AG09319 (cell line): ENCODE measurements at places on chromosomes 16 and 17.
A peak's percentile ranks its signal among the peaks of the same experiment; 100 is the strongest.

GRCh38 chr17:1422885-1423284 lies 22.9 kb upstream of the YWHAE start:
- peak; percentile 76 for DNase-seq

DNA sequence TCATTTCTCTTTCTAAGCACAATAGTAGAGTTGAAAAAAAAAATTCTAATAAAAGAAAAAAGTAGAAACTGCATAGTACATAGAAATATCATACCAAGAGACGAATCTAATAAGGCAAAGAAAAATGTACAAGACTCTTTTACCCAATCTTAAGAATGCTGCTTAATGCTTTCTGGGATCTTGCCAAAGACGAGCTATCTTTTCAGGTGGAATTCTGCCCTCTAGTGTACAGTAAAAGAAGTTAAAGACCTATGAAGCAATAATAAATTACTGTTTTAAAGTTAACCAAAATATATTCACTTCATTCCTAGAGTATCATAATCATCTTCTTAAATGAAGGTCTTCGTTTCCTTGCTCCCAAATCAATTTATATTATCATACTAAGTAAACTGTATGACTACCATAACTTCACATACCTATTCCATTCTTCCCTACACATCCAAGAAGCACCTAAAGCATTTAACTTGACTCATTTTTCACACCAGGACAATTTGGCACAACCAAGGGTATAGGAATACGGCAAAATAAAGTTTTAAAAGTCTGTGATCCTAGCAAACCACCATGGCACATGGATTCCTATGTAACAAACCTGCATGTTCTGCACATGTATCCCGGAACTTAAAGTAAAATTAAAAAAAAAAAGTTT lies 47.7 kb downstream of the CFDP1 start:
- peak; percentile 80 for DNase-seq

GRCh38 chr17:6393351-6393952 lies 41.5 kb downstream of the AIPL1 start:
- no peak for DNase-seq

GRCh38 chr17:82238472-82239201 lies 9.8 kb downstream of the SLC16A3 start:
- no peak for DNase-seq

- DNase-seq: no peak
Observed at GRCh38 chr17:14712611-14713021, 411.7 kb downstream of the HS3ST3B1 start.

DNA sequence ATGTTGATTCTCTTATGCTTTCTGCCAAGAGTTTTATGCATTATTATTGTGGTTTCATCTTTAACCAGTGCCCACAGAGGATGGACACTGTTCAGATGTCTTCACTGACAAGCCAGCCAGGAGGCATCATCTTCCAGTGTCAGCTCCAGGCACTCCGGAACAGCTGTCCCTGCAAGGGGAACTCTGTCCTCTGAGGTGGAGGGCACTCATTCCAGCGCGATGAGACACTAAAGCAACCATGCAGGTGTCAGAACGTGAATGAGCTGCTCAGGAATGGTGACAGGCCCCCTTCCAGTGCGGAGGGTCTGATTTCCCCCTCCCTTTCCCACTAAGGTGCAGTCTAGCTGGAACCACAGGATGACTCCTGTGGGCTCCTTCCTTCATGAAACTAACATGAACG lies 117.5 kb downstream of the NOG start:
- DNase-seq: no peak

- no peak for DNase-seq
Observed at GRCh38 chr17:29749045-29749825, 126.5 kb upstream of the CORO6 start.

DNA sequence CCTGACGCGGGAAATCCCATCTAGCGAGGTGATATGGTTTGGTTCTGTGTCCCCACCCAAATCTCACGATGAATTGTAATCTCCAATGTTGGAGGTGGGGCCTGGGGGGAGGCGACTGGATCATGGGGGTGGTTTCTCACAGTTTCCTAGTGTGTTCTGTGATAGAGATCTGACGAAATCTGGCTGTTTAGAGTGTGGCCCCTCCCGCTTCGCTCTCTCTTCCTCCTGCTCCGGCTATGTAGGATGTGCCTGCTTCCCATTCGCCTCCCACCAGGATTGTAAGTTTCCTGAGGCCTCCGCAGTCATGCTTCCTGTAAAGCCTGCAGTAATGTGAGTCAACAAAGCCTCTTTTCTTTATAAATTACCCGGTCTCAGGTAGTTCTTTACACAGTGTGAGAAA lies 31.6 kb downstream of the IFT140 start:
- DNase-seq: no peak

DNA sequence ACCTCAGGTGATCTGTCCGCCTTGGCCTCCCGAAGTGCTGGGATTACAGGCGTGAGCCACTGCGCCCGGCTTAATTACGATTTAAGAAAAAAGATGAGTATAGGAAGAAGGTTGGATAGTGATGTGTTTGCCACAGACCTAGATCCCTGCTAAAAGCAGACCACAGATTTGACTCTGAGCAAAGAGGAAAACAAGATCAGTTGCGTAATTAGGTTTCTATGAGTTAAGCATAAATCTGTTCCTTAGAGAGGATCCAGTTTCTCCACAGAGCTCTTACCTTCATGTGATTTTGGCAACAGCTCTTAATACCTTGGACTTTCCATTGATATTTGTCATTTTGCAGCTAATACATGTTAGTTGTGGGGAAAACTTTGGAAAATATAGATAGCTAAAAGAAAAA lies 31.1 kb downstream of the CDH1 start:
- DNase-seq: no peak

DNA sequence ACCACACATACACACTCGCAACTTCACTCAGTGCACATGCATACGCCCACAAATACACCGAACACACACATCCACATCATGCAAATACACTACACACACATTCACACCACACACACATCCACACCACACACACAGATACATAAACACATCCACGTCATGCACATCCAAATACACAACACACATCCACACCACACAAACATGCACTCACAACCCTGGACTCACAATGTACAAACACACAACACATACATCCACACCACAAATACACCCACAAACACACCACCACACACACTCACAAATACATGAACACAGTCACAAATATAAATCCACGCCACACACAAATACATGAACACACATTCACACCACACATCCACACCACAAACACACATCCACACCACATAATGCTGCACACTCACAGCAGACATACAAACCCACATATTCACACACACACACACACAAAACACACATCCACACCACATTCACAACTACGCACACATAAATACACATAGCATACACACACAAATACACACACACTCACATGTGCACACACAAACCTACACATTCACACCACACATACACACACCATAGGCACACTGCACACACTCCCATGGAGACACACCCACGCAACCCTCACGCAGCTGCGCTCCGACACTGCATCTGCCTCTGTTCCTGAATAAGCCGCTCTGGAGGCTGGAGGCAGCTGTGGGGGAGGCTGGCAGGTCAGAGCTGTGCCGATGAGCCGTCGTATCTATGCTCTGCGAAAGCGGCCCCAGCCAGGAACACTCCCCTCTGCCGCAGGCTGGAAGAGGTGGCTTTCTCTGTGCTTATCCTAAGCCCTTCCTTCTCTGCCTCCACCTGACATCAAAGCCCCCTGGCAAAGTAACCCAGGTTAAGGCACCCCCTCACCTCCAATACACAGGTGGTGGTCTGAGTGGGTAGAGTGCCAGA lies 141.8 kb downstream of the GRIN2A start:
- no peak for DNase-seq

- no peak for DNase-seq
Observed at GRCh38 chr17:65121916-65122806, 15.0 kb upstream of the RGS9 start.

DNA sequence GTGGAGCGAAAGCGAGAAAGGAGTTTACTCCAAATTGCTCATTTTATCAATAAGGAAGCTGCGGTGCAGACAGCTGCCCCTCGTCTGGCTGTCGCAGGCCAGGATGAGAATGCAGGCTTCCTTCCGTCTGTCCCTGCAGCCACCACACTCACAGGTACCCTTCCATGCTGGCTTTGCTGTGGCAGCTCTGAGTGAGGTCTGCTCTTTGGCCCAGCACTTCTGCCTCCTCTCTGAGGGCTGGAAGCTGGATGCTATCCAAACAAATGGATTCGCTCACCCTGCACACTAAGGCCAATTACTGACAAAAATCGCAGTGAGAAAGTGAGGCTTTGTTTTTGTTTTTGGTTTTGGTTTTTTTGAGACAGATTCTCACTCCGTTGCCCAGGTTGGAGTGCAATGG lies 7.0 kb downstream of the ARMC7 start:
- no peak for DNase-seq

DNA sequence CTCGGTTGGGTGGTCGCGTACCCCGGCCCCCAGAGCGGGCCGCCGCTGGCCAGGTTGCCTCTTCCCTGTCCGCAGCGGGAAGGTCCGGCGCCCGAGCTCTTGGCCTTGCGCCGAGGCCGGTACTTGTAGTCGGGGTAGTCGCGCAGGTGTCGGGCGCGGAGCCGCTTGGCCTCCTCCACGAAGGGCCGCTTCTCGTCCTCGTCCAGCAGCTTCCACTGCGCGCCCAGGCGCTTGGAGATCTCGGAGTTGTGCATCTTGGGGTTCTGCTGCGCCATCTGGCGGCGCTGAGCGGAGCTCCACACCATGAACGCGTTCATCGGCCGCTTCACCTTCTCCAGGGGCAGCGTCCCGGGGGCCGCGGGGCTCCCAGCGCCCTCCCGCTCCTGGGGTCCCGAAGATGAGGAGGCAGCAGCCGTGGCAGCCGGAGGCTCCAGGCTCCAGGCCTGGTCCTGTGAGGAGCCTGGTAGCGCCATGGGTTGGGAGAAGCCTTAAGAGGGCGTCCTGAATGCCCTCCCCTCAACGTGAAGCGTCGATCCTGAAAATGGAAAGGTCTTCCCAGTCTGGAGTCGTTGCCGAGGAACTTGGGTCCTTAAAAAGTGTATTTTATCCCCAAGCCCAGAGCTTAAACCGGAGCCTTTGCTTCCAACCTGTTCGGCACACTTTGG lies 558 bp downstream of the SOX15 start:
- DNase-seq: peak; percentile 65

- no peak for DNase-seq
Observed at GRCh38 chr17:41771389-41772206, 14.9 kb downstream of the JUP start.

GRCh38 chr16:65679785-65680184 lies 557.9 kb upstream of the CDH11 start:
- DNase-seq: no peak

GRCh38 chr16:85824161-85825135 lies 25.0 kb downstream of the COX4I1 start:
- no peak for DNase-seq

GRCh38 chr16:11158018-11158417 lies 98.0 kb downstream of the SOCS1 start:
- DNase-seq: no peak

DNA sequence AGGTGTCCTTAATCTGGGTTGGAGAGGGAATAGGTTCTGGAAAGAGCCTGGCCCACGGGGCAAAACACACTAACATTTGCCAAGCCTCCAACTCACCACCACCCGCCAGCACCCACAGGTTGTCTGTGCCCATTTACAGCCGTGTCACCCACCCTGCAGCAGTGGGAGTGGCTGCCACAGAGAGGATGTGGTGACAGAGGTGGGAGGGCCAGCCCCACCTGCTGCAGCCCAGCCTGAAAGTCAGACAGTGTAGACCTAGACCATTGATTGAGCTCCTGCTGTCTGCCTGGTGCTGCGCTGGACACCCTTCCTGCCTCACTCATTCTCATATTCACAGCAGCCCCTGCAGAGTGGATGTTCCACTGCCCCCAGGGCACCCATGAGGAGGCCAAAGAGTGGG lies 44.7 kb downstream of the IL21R start:
- no peak for DNase-seq

- DNase-seq: no peak
Observed at GRCh38 chr17:45782889-45783592, 1.1 kb upstream of the CRHR1 start.

DNA sequence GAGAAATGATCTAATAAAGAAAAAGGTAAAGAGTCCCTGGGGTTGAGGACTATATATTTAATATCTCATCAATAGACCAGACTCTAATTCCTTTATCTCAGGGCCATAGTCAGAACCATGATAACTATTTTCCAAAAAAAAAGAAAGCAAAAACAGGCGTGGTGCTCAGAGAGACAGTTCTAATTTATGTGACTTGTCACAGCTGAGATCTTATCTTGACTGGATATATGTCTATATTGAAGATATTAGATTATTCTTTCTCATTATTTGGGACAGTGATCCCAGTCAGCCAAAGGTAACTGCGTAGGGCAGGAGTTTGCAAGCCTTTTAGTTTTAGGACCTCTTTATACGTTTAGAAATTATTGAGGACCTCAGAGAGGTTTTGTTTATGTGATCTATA lies 52.4 kb downstream of the ITFG1 start:
- no peak for DNase-seq

DNA sequence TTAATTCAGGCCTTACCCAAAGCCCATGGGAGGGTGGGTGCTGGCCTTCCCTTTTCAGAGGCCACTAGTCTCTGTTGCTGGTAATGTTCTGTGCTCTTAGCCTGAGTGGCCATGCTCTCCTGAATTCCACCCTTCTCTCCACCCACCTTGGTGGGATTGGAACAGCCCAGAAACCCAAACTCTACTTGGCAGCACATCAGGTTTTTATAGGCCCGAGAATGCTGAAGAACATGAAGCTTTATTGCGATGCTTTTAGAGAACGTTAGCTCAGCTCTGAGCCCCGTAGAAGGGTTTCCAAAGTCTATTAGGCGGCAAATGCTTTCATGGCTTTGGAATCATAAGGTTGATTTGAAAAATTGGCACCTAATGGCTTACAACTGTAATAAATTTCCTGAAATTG lies 209.3 kb downstream of the MSI2 start:
- DNase-seq: no peak

DNA sequence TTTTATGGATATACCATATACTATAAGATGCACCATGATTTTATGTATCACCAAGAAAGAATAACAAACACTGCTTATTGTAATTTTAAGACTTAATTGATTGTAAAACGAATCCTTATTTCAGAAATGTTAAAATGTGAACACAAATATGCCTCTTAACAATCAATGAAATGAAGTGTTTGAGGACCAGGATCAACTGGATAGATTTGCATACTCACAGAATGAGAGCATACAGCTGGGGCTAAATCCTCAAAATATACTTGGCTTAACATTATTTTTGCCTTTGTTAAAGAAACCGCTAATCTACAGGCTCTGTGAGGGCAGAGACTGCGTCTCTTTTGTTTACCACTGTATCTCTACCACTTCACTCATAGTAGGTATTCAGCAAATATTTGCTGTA lies 93.6 kb downstream of the SPACA3 start:
- no peak for DNase-seq

- DNase-seq: no peak
Observed at GRCh38 chr16:88681084-88681680, 5.1 kb downstream of the SNAI3 start.

GRCh38 chr17:9837551-9838471 lies 12.1 kb downstream of the GLP2R start:
- DNase-seq: peak; percentile 10

DNA sequence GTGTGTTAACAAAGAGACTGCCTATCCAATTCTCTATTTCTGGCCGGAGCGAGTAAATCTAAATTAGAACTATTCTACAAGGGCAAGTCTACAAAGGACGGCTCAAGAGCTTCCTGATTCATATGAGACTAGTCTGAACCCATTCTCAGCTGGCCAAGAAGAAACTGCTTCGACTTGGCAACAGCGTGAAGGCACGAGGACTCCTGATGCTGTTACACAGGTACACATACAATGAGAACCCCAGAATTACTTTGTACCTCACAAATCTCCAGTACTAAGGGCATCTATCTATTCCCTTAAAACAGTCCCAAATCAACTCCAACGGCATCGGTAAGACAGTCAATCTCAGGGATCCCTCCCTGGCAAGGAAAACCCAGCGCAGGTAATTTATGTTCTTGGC lies 1.5 kb downstream of the CRK start:
- no peak for DNase-seq
